ENCODE measurements at places on chromosomes 16 and 17. TPM values are rescaled to one million over a fixed set of nuclear protein-coding genes. Genes with fewer than 3 reads are reported as not detected.
A peak's percentile ranks its signal among the peaks of the same experiment; 100 is the strongest.

The NSMCE1 gene
- 64.5 TPM for total RNA-seq

DNA sequence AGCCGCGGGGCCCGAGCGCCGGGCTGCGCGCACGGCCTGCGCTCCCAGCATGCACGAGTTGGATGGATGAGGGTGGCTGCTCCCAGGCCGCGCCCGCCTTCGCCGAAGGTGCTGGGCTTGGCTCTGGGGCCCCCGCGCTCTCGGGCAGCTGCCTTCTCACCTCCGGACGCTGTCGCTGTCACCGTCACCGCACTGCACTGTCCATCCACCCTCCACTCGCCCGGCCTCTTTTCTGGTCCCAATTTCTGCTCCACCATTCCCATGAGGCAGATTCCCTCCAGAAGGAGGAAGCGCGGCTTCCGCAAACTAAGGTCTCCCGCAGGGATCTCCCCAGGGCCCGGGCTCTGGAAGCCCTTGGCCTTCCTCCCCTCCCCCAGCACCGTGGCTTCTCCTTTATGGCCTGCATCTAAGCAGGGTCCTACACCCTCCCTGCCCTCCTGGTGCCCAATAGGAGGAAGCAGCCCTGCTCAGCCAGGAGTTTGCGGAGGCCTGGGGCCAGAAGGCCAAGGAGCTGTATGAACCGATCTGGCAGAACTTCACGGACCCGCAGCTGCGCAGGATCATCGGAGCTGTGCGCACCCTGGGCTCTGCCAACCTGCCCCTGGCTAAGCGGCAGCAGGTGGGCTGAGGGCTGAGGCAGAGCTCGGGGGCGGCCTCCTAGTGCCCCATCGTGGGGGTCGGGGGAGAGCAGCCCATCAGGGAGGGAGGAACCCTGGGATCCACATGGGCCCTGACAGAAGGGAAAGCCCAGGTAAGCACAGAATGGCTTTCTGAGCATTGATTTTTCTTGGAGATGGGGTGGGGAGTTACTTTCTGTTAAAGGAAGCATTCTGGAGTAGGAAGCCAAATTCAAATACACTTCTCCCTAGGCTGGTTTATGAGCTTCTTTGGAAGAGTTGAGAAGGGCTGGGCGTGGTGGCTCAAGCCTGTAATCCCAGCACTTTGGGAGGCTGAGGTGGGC, 899 bp downstream of the ACE start:
- peaks cover 13% of the 10 kb centered on the region for H3K27me3 ChIP-seq
- H3K4me1 ChIP-seq: peaks cover 19% of the 10 kb centered on the region
- peak overlapping the region; percentile 86 for H3K4me3 ChIP-seq
- no peak for DNase-seq
- no peaks in the 10 kb centered on the region for H3K36me3 ChIP-seq

DNA sequence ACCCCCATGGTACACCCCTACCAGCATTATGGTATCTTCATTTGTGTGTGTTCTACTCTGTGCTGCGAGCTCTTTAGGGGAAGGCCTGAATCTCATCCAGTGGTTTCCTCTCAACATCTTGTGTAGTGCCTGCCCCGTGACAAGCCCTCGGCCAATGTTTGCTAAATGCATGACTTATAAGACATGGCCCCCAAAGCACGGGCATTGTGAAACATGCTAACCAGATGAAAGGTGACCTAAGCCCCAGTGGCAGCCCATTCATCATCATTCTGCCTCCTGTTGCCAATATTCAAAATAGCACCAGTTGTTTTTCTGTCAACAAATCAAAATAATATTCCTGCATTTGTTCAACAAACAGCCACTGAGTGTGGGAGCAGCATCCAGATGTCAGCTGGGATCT, 108.8 kb upstream of the HSBP1 start:
- no peaks in the 10 kb centered on the region for H3K4me1 ChIP-seq
- no peak for DNase-seq
- H3K4me3 ChIP-seq: no peak overlapping the region
- H3K27ac ChIP-seq: no peak overlapping the region

DNA sequence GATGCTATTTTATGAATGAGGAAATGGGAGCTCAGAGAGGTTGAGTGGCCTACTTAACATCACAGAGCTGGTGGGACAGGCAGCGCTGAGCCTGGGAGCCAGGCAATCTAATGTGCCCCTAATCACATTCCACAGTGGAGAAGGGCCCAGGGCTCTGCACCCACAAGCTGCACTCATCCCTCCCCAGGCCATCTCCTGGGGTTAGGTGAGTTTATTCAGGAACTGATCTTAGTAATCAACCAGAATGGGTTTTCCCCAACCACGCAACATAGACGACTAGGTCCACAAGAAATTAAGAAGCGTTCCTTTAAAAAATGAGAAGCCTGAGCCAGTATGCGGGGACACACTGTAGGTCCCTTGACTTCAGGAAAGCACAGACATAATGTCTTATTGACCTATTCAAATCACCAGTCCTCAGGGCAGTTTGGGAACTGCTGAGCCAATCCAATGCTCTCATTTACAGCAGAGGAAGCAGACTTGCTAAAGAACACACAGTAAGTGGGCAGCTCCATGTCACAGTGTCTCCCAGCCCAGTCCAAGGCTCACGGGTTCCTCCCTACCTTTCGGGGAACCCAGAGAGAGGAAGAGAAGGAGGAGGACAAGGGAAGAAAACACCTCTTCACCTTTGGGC, 2.3 kb downstream of the MPP3 start:
- H3K36me3 ChIP-seq: peaks cover 12% of the 10 kb centered on the region
- DNase-seq: no peak
- H3K27ac ChIP-seq: no peak overlapping the region
- H3K4me1 ChIP-seq: peaks cover 32% of the 10 kb centered on the region
- H3K27me3 ChIP-seq: peaks cover 5% of the 10 kb centered on the region

DNA sequence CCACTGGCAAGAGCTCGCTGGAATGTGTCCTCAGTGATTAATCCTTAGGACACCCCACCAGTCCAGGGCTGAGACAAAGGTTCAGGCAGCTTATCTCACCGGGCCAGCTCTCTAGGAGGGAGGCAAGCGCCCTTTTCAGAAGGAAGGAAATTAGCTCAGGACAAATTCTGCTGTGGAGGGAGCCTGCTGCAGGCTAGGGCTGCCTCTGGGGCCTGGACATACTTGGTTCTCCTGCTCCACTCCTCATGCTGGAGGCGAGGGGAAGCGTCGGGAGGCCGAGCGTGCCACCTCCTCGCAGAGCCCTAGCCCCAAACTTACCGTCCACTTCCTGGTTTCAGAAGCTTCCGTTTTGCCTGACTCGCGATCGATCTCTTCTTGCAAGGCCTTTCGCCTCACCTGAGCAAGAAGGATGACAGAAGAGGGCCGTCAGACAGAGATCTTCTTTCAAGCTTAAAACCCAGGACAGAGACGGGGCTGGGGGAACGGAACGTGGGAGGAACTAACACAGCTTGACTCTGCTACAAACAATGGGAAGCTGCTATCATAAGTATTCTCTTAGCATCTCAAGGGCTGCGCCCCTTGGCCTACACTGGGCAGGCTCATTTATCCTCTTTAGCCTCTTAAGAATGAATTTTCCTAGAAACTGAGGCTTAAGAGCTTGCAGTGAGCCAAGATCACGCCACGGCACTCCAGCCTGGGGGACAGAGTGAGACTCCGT, 7.7 kb downstream of the KNOP1 start:
- peaks cover 29% of the 10 kb centered on the region for H3K36me3 ChIP-seq
- H3K27ac ChIP-seq: no peak overlapping the region
- H3K4me3 ChIP-seq: no peak overlapping the region
- no peaks in the 10 kb centered on the region for H3K27me3 ChIP-seq
- no peaks in the 10 kb centered on the region for H3K4me1 ChIP-seq

GRCh38 chr16:48291303-48291702, 44.0 kb upstream of the ABCC11 start:
- H3K27ac ChIP-seq: no peak overlapping the region
- peaks cover 19% of the 10 kb centered on the region for H3K4me1 ChIP-seq
- DNase-seq: peak; percentile 8
- H3K27me3 ChIP-seq: peaks cover 8% of the 10 kb centered on the region
- H3K4me3 ChIP-seq: no peak overlapping the region

DNA sequence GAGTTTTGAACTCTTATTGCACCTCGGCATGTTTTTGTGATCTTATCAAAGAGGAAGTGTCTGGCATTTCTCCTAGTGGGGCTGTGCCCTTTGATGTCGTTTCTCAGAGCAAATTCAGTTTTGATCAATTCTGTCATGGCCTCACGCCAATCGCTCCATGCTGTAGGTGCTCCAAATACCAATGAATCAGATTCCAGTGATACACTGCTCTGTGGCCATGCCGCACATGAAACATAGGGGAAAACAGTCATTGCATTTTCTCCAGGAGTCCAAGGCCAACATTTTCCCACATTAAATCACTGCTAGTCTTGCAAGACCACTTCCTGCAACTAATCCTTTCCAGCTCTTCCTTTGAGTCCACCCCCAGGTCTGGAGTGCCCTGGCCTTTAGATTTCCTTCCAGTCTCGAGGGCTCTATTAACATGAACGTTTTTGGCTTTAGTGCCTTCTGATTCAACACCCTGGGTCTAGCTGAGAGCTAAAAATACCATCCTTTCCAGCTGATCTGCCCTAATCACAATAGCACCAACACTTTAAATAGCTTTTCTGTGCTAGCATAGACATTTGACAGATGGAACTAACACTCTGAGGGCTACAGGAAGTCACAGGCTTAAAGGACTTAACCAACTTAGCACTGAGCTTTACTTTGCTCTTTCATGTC, 18.2 kb upstream of the RASL10B start:
- no peak overlapping the region for H3K27ac ChIP-seq
- H3K36me3 ChIP-seq: peaks cover 10% of the 10 kb centered on the region
- no peaks in the 10 kb centered on the region for H3K27me3 ChIP-seq

The OMG gene
- total RNA-seq: not detected

GRCh38 chr16:31331807-31332301, 23.1 kb upstream of the ITGAX start:
- peaks cover 49% of the 10 kb centered on the region for H3K27me3 ChIP-seq
- 0 out of 2 replicates have a peak, but pooled peaks cover 3% of the 10 kb centered on the region for H3K36me3 ChIP-seq
- no peak for DNase-seq
- H3K27ac ChIP-seq: no peak overlapping the region
- H3K4me1 ChIP-seq: peaks cover 7% of the 10 kb centered on the region

- H3K4me3 ChIP-seq: no peak overlapping the region
- H3K27me3 ChIP-seq: peaks cover 46% of the 10 kb centered on the region
- H3K36me3 ChIP-seq: no peaks in the 10 kb centered on the region
- DNase-seq: no peak
- H3K4me1 ChIP-seq: no peaks in the 10 kb centered on the region
Measured at GRCh38 chr17:16935786-16936185, 36.1 kb downstream of the TNFRSF13B start.

DNA sequence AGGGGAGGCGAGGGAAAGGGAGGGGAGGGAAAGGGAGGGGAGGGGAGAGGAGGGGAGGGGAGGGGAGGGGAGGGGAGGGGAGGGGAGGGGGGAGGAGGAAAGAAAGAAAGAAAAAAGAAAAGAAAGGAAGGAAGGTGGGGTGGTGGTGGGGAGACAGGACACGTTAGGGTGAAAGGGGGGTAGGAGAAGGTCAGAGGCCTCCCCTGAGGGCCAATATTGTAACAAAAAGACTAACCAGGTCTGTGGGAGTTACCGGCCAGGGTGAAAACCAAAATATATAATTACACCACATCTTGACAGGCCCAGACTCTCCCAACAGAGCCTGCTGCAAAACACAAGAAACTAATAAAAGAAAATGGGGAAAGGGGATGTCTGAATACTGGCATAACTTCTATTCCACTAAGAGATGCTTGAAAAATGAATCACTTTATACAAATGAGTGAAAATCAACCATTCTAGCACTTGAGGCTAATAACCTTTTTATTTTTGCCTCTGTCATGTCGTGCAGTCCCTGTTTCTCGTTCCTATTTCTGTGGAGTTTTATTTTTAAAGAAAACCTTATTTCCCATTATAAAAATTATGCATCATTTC, 10.0 kb downstream of the WDR45B start:
- no peak overlapping the region for H3K4me3 ChIP-seq
- H3K27me3 ChIP-seq: no peaks in the 10 kb centered on the region
- H3K27ac ChIP-seq: peak overlapping the region; percentile 21
- DNase-seq: no peak
- peaks cover 14% of the 10 kb centered on the region for H3K4me1 ChIP-seq

The ZNF764 gene
- total RNA-seq: 5.5 TPM

- H3K4me3 ChIP-seq: no peak overlapping the region
- H3K36me3 ChIP-seq: peaks cover 6% of the 10 kb centered on the region
- H3K27me3 ChIP-seq: no peaks in the 10 kb centered on the region
- H3K27ac ChIP-seq: no peak overlapping the region
Measured at GRCh38 chr17:56995766-56996165, 17.8 kb downstream of the SCPEP1 start.

DNA sequence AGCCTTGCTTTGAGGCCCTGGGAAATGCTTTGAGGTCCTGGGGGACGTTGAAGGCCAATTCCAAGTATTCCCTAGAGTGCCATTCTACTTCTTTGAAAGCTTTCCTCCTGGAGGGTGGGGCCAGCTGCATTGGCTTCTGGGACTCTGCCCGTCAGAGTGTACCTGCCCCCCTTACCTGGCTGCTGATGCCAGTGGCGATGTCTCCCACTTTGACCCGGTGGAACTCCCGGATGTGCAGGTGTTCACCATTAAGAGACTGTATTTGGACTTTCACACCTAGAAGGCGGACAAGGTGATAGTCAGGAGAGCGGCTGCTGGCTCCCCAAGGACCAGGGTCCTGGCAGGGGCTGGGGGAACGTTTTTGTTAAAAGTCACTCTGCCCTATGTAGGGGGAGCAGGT, 3.1 kb upstream of the SPATA32 start:
- DNase-seq: no peak
- peaks cover 4% of the 10 kb centered on the region for H3K27me3 ChIP-seq
- no peak overlapping the region for H3K4me3 ChIP-seq
- peaks cover 25% of the 10 kb centered on the region for H3K36me3 ChIP-seq
- H3K27ac ChIP-seq: no peak overlapping the region

DNA sequence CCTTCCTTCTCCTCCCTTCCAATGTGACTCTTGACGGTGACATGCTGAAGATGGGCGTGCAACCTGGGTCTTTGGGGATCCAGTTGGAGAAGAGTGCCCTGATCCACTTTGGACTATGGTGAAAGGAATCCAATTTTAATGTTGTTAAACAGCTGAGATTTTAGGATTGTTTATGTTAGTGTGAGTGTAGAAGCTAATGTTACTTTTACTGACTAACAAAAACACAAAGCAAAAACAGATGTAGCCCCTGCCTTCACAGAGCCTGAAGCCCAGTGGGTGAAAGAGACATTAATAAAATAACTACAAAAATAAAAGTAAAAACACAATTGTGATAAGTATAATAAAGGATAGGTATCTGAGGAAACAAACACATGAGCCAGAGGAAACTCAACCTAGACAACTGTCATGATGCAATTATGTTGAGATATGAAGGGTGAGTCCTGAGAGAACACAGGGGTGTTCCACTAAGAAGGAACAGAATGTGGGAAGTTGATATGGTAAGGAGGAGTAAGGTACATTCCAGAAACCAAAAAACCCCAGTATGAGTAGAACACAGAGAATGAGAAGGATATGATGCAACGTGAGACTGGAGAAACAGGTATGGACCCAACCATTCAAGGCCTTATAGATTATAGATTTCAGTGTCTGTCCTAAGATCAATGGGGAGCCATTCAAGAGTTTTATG, 115.1 kb upstream of the PMFBP1 start:
- no peak overlapping the region for H3K27ac ChIP-seq
- peaks cover 61% of the 10 kb centered on the region for H3K4me1 ChIP-seq
- peaks cover 28% of the 10 kb centered on the region for H3K36me3 ChIP-seq
- no peak for DNase-seq
- H3K4me3 ChIP-seq: no peak overlapping the region

- peak overlapping the region; percentile 85 for H3K27ac ChIP-seq
- H3K4me3 ChIP-seq: peak overlapping the region; percentile 83
- H3K27me3 ChIP-seq: no peaks in the 10 kb centered on the region
- H3K4me1 ChIP-seq: peaks cover 45% of the 10 kb centered on the region
- no peak for DNase-seq
- H3K36me3 ChIP-seq: peaks cover 15% of the 10 kb centered on the region
Measured at GRCh38 chr16:75265911-75266701, 14.7 kb upstream of the BCAR1 start.

GRCh38 chr17:27368151-27368795, 74.4 kb downstream of the WSB1 start:
- peaks cover 16% of the 10 kb centered on the region for H3K36me3 ChIP-seq
- peaks cover 5% of the 10 kb centered on the region for H3K27me3 ChIP-seq
- H3K27ac ChIP-seq: no peak overlapping the region
- H3K4me1 ChIP-seq: peaks cover 27% of the 10 kb centered on the region
- no peak for DNase-seq
